Esophagus squamous epithelium (tissue), 5 donors: ENCODE measurements at places on chromosomes 7 and 10. TPM values are rescaled to one million over a fixed set of nuclear protein-coding genes. Genes with fewer than 3 reads are reported as not detected.

GNAT3 gene
- total RNA-seq, result not detected

DNA sequence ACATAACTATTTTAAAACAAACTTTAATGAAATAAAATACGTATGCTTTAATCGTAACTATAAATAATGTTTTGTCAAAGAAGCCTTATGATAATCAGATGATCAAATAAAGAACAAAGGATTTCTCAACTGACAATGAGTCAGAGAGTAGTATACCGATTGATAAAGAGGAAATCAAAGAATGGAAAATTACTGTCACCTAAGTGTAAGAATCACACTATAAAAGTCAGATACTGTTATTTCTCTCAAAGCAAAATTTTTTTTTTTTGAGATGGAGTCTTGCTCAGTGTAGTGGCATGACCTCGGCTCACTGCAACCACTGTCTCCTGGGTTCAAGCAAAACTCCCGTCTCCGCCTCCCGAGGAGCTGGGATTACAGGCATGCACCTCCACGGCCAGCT, 18.8 kb downstream of the DNAJC2 start:
- no peaks in the 10 kb centered on the region for H3K27me3 ChIP-seq
- no peaks in the 10 kb centered on the region for H3K4me1 ChIP-seq
- H3K36me3 ChIP-seq, result peaks cover 92% of the 10 kb centered on the region
- H3K27ac ChIP-seq, result no peak overlapping the region

DNA sequence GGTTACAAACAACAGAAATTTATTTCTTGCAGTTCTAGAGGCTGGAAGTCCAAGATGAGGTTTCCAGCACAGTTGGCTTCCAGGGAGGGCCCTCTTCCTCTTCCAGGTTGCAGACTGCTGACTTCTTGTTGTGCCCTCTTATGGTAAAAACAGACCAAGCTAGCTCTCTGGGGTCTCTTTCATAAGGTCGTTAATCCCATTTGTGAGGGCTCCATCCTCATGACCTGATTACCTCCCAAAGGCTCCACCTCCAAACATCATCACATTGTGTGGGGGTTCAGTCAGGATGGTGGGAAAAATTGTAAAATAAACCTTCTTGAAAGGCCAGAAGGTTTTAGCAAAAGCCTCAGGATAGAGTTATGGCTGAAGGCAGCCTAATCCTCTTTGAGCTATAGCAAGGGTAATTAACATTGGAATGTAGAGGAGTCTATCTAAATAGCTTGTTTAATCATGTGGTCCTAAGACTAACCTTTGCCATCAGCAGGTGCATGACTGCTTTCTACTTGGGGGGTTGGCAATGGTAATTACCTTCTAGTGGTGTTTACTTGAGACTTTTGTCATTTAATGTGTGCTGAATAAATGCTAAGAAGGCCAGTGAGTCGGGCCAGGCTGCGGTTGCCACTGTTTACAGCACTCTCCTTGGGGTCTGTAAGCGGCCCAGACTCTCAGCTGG, 80.8 kb downstream of the PPP1R17 start:
- H3K4me1 ChIP-seq, result no peaks in the 10 kb centered on the region
- H3K36me3 ChIP-seq, result no peaks in the 10 kb centered on the region
- H3K4me3 ChIP-seq, result no peak overlapping the region
- H3K27ac ChIP-seq, result no peak overlapping the region
- no peaks in the 10 kb centered on the region for H3K27me3 ChIP-seq

GPC2 gene
- total RNA-seq, result 0.57 TPM

DNA sequence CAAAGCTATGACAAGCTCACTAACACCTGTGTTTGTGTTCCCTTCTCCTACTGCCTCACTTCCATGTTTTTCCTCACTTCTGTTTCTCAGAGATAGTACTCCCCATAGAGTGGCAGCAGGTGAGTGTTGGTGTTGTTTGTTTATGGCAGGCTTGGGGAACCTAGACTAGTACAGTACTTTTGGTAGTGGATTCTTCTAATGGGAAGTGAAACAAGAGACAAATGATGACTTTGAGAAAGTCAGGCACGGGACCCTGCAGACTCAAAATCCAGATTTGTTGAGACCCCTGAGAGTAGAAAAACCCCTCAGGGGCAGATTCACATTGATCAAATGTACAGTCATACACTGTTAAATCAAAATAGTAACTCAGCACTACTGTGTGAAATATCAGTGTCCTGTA, 6.4 kb upstream of the CFAP69 start:
- H3K4me3 ChIP-seq, result no peak overlapping the region
- DNase-seq, result no peak
- no peaks in the 10 kb centered on the region for H3K27me3 ChIP-seq

DNA sequence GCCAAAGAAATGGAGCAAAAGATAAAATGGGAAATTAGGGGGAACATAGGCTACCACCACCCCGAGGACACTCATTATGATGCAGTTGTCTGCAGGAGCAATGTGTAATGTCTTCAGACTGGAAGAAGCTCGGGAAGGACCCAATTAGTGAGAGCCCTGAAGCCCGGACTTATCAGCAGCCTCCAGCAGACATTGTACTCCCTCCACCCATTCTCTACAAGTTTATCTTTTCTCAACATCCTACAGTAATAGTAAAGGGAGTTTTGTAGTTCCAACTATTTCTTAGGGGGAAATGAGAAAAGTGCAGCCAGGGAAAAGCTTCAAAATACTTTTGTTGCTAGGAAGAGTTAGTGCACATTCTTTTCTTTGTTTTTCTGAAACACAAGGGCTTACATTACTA, 657.3 kb upstream of the COBL start:
- DNase-seq, result no peak
- no peaks in the 10 kb centered on the region for H3K36me3 ChIP-seq
- no peak overlapping the region for H3K27ac ChIP-seq
- no peaks in the 10 kb centered on the region for H3K27me3 ChIP-seq
- no peaks in the 10 kb centered on the region for H3K4me1 ChIP-seq
- H3K4me3 ChIP-seq, result no peak overlapping the region

NPFFR1 gene
- 0.19 TPM for total RNA-seq

DNA sequence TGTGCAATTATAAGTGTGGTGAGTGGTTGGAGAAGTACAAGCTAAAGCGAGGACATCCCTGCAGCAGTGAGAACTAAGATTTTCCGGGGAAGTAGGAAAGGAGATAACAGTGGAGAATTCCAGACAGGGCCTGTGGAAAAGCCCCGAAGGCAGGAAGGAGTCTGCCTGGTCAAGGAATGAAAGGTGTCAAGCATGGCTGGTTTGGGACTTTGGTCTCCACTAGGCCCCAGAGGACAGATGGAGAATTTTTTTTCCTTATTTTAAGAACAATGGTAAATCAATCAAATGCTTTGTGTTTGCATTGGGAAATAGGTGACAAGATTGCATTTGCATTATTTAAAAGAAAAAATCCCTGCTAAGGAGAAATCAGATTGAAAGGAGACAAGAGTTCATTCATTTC, 3.2 kb upstream of the CEP55 start:
- DNase-seq, result no peak
- H3K4me1 ChIP-seq, result no peaks in the 10 kb centered on the region
- H3K27me3 ChIP-seq, result no peaks in the 10 kb centered on the region
- H3K36me3 ChIP-seq, result no peaks in the 10 kb centered on the region
- no peak overlapping the region for H3K27ac ChIP-seq
- no peak overlapping the region for H3K4me3 ChIP-seq
